ENCODE measurements at places on chromosomes 12 and 14.
A peak's percentile ranks its signal among the peaks of the same experiment; 100 is the strongest.

- DNase-seq = no peak
Measured at GRCh38 chr12:47311568-47311967, 231.8 kb upstream of the AMIGO2 start.

- no peak for DNase-seq
Measured at GRCh38 chr12:78095623-78096022, 264.9 kb downstream of the NAV3 start.

GRCh38 chr12:120662879-120663278 is 22.5 kb downstream of the CABP1 start:
- no peak for DNase-seq

- no peak for DNase-seq
Measured at GRCh38 chr12:22310709-22311108, 23.8 kb downstream of the ST8SIA1 start.

DNA sequence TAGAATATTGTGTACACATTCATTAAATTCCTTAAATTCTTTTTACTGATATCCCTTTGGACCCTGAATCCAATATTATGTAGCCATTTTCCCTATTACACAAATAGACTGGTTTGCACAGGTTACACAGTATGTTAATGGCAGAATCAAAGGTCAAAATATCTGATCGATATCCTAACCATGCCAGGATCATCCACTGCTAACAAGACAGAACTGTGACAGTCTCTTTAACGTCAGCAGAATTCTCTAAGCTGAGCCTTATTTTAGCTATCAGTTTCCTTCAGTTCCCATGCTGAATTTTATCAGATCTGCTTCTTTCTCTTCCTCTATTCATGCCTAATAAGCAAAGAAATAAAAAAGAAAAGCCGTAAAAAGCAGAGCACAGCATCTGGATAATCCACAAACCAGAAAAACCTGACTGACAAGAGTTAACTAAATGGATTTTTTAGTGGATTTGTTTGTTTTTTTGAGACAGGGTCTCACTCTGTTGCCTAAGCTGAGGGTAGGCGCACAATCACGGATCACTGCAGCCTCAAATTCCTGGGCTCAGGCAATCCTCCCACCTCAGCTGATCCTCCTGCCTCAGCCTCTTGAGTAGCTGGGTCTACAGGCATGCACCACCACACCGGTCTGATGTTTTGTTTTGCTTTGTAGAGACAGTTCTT is 130.4 kb downstream of the PAWR start:
- no peak for DNase-seq

- no peak for DNase-seq
Measured at GRCh38 chr12:90038289-90038688, 329.7 kb upstream of the ATP2B1 start.

DNA sequence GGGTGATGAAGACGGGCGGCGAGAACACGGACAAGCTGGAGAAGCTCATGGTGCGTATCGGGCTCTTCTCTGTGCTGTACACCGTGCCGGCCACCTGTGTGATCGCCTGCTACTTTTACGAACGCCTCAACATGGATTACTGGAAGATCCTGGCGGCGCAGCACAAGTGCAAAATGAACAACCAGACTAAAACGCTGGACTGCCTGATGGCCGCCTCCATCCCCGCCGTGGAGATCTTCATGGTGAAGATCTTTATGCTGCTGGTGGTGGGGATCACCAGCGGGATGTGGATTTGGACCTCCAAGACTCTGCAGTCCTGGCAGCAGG is 1.9 kb downstream of the FZD10 start:
- DNase-seq = no peak

DNA sequence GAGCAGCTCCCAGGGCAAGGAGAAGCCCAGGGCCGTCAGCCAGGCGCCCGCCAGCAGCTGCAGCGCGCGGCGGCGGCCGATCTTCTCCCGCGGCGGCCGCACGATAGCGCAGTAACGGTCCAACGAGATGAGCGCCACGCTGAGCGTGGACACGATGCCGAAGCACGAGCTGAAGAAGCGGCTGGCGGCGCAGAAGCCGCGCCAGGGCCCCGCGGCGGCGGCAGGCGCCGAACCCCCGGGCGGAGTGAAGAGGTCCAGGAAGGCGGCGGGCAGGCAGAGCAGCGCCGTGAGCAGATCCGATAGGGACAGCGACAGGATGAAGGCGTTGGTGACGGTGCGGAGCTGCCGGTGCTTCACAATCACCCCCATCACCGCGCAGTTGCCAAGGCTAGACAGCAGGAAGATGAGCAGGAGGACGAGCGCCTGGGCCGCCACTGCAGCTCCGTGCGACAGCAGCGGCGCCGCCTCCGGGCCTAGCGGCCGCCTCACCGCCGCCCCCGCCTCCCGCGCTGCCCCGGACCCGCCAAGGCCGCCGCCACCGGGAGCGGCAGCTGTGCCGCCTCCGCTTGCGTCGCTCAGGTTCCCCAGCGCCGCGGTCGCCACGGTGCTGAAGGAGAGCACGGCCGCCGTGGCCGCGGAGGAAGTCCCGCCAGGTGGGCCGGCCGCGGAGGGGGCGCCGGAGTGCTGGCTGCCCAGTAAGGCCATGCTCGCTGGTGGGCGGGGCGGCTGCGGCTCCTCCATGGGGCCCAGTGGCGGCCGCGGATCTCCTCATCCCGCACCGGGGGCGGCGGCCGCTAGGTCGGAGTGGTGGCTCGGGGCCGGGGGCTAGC is 479 bp downstream of the GPR135 start:
- DNase-seq = peak; percentile 45

DNA sequence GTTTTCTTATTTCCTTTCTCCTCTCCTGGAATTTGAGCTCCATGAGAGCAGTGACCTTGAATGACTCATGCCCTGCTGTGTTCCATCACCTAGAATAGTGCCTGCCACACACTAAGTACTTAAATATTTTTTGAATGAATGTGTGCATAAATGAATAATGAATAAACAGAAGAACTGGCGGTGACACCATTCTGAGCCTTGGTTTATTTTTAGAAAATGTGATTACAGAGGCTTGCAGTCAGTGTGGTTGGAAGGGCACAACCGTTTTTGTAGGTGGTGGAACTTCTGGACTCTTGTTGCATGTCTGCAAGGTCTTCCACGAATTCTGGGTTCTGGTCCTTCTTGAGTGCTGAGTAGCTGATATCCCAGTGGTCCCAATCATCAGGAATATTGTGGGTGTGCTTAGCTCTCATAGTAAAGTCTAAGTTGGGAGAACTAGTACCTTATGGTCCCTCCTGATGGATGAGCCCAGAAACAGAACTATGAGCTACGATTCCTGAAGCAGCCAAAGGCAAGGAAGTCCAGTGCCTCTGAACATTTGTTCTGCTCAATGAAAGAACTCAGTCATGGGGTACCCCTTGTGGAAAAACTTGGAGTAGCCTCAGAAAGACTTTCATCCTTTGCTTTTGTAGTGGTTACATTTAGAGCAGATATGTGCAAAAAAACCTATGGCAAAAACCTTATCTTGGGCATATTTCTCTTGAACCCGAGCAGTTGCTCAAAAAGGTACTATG is 28.8 kb upstream of the BHLHE41 start:
- DNase-seq = no peak
